ENCODE measurements at places on chromosomes 11 and 22.

DNA sequence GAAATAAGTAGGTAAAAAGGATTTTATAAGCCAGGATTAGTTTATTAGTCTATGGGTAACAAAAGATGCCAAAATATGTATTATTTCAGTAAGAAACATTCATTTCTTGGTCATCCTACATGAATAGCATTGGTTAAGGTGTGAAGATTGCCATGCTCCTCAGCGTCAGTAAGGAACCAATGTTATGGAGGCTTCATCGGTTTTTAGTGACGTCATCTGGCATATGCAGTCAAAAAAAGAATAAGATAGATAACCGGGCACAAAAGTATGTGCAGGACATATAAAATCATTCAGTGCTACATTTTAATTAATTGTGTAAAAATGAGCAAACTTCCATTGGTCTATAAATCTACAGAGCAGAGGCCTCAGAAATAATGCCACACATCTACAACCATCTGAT is 29.4 kb downstream of the TRIM5 start:
- no peak for DNase-seq

DNA sequence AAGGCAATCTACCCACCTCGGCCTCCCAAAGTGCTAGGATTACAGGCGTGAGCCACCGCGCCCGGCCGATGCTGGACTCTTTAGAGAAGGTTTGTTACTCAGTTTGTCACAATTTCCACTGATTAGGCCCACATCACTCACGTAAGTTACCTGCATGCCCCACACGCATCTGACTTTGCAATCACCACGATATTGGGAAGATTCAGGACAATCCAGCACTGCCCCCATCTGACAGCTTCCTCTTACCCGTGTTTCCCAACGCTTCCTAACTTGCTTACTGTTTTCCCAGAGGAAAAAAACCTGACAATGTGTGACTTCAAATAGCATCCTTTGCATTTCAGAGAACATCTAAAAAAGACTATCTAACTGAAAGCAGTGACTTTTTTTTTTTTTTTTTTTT is 21.8 kb upstream of the EIF3M start:
- DNase-seq: no peak

DNA sequence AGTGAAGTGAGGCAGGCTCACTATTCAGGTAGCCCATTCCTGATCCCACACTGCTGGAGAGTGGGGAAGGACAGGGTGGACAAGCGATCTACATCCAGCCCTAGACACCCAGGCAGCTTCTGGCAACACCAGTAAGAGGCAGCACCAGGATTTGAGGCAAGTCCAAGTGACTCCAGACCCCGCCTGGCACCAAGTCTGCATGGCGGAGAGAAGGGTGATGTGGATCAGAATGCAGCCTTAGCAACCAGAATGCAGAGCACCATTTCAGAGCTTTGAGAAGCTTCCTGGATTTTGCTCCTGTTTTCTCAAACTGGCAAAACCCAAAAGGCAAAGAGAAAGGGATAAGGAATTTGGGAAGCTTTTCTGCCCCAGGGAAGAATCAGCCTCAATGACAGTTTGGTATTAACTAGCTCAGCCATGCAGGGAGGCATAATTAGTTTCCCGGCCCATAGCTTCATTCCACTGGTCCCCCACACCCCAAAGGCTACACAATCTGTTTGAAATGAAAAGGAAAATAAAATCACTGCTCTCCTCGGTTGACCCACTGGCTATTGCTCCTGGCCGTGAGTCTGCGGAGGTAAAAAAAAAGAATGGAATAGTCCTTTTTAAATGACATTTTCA is 17.3 kb downstream of the GALNT18 start:
- DNase-seq: no peak

GRCh38 chr11:20647976-20648565 is 21.3 kb upstream of the NELL1 start:
- peak; percentile 53 for DNase-seq

DNA sequence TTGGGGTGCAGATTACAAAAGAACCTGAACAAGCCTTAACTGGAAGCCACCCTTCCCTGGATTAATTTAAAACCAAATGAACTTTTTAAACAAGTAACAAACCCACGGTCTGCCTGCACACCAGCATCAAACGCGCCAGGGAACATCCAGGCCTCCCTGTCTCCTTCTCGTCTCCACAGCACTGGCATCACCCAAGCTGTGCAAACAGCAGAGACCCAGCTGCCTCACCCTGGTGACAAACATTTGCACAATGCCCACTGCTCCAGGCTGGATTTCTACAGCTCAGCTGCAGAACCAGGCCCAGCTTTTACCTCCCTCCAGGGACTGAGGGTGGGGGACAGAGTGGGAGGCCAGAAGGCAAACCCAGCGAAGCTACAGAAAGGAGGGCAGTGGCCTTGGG is 7.0 kb downstream of the RPL3 start:
- no peak for DNase-seq

DNA sequence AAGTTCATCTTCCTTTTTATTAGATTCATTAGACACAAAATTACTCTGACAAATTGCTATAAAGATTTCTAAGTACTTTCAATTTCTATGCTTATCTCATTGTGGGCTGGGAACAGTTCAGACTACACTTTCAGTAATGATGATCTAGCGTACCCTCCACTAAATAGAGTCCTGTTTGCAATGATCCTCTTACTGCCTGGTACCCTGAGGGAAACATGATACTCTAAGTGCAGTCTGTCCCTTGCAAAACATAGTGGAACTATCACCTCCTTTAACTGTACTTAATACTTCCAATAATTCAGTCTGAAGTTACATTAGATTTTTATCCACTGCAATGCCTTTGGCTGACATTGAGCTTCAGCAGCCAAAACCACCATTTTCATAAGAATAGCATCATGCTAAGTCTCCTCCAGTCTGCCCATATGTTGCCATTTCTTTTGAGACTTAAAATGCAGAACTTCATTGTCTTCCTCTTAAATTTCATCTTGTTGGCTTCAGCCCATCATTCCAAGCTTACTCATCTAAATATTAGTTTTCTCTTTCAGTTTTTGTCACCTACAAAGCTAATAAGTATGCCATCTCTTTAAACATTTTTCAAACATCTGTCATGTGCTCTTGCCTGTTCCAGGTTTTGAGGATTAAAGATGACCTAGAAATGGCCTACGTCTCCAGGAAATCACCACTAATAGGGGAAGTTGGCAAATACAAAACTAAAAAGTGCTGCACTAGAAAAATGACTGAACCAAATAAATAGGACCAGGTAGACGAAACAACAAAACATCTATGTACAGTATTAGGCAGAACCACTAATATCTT is 55.5 kb downstream of the PAK1 start:
- DNase-seq: no peak

DNA sequence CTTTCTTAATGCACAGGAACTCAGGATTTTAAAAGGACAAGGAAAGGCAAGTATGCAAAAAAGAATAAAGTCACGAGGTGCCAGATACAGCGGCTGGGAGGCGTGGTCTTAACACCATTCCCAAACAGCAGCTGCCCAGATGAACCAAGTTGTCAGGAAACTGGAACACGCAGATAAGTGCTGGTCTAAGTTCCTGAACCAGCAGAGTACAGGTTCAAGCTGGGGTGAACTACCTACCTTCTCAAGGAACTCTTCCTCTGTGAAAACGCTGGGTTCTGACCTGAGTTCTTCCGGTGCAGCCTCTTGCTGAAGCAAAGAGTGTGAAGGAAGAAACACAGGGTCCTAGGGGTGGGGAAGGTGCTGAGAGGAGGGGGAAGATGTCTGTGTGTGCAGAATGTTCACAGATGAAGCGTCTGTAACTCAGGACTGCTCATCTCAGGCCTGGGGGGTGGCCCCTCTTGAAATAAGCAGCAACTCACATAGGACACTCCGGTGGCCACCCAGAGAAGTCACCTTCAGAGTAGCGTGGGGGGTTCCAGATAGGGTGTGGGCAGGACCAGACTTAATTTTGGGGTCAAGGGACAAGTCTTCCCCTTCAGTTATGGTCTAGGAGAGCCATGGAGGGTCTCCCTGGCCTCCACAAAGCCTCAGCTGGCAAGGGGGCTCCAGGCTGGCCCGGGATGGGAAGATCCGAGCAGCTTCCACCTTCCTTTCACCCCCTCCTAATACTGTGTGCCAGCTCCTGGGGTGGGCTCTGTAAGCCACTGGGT is 3.2 kb downstream of the TPST2 start:
- no peak for DNase-seq

GRCh38 chr22:48758881-48759875 is 1068.5 kb downstream of the BRD1 start:
- no peak for DNase-seq

GRCh38 chr11:103927535-103927934 is 108.9 kb upstream of the DDI1 start:
- no peak for DNase-seq

DNA sequence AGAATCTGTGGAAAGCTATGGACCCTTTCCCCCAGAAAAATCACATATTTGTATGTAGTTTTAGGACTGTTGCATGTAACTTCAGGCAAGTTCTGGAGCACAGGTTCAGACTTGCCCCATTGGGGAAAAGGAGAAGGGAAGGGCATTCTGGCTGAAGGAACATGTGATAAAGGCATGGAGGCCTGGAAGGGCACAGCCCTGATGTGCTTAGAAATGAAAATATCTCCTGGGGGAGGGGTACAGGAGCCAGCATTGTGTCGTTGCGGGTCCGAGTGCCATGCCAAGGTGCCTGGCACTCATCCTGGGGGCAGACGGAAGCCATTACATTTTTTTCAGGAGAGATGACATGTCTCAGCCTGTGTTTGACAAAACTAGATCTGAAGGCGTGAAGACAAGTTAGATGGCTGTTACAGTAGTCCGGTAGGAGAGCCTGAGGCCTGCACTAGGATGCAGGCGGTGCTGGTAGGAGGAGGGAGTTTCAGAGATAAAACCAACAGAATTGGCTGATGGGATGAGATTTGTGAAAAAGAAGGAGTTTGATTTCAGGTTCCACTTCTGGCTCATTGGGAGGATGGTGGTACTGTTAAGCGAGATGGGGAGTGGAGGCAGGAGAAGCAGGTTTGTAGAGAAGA is 96.9 kb downstream of the TEAD1 start:
- no peak for DNase-seq

GRCh38 chr11:102580185-102580951 is 44.8 kb downstream of the MMP20 start:
- no peak for DNase-seq

DNA sequence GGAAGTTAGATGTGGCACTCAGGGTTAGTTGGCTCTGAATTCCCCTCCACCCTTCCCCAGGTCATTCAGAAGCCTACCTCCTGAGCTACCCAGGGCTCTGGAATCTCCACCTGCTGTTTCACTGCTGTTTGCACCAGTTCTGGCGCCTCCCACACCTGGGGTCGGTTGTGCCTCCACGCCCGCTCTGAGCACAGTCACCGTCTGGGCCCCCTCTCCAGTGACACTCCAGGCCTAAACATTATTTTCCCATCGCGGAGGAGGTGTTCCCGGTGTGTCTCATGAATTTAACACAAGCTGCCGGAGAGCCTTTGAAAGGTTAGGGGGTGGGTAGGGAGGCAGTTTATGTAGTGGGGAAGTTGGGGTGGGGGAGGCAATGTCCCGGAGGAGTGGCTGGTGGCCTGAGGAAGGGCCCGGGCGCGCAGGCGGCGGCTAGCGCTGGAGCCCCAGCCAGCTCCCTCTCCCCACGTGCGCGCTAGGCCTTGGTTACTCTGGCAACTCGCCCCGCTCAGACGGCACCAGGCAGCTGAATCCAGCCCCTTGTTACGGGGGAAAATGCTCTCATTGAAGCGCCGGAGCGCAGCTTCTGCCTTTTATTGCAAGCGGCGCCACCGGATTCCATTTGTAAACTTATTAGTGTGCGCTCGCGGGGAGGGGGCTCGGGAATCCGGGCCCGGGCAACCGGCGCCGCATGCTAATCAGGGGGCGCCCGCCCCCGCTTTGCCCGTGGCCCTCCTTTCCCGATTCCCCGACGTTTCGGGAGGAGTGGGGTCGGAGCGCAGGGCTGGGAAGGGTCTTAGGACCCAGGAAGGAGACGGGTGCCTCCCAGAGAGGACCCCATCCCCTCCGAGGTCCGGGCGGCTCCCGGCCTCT is 52.4 kb downstream of the GRIK4 start:
- no peak for DNase-seq

- DNase-seq: peak; percentile 17
These were observed 3.2 kb downstream of the THAP7 start for GRCh38 chr22:20998411-20999336.

- no peak for DNase-seq
These were observed 27.0 kb upstream of the FSHB start for GRCh38 chr11:30203850-30204249.

- no peak for DNase-seq
These were observed 26.4 kb upstream of the PANX2 start for GRCh38 chr22:50144005-50144614.

GRCh38 chr11:132549561-132549960 is 982.7 kb downstream of the OPCML start:
- DNase-seq: no peak

GRCh38 chr11:8067929-8068575 is 13.0 kb upstream of the TUB start:
- no peak for DNase-seq

DNA sequence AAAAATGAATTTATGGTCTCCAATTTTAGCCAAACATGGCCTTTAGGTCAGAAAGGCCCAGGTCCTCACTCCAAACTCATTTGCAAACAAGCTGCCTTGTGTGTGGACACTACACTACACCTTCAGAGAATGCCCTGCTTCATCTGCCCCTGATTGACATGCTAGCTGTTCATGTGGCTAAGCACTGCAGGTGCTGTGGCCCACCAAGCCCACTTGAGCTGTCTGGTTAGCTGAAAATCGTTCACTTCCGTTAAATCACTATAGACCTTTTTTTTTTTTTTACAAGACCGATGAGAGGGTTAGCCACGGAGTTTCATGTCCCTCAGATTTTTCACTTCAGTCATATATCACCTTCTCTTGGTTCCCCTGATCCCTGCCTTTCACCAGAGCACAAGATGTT is 39.3 kb downstream of the NF2 start:
- no peak for DNase-seq

DNA sequence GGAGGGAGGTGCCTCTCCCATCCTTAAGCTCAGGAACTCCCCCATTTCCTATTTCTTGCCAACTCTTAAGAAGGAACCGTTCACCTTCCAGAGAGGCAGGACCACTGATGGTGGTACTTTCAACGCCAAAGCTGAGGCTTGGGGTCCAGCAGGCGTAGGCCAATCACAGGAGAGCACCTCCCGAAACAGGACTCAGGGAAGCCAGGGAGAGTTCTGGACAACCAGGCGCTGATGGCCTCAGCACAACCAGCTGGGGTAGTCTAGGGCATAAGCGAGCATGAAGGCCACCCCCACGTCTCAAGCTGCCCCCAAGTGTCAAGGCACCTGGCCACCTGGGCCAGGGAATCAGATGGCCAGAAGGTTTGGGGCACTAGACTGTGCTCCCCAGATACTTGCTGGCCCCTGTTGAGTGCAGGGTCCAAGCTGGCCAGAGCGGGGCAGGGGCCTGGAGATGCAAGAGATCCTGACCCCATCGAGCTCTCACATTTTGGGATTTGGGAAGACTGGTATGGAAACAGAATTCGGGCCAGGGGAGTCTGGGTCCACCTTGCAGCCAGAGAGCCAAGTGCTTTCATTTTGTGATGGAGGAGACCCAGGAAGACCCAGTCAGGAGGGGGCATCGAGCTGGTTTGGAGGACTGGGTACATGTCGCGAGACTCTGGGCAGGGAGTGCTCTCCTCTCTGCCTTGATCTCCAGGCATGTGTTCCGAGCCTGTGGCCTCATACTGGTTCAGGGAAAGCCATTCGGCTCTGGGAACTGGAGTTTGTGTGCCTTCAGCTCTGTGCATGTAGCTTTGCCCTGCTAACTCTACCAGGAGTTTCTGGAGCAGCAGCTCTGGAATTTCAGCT is 926 bp downstream of the CD6 start:
- no peak for DNase-seq
